ENCODE measurements at places on chromosomes 11 and 22. TPM values are rescaled to one million over a fixed set of nuclear protein-coding genes. Genes with fewer than 3 reads are reported as not detected.

Gene C11orf68
- total RNA-seq, result 30.0 TPM

Gene TRIM29
- not detected for total RNA-seq

Gene TSPO
- total RNA-seq, result 682 TPM

Gene TMEM45B
- total RNA-seq, result 0.35 TPM

Gene SLC7A4
- total RNA-seq, result not detected

Gene UPK3A
- total RNA-seq, result not detected

Gene DBX1
- not detected for total RNA-seq

Gene MS4A15
- total RNA-seq, result not detected

Gene VPREB1
- not detected for total RNA-seq

Gene OR52N4
- not detected for total RNA-seq

Gene YPEL1
- total RNA-seq, result 8.7 TPM

Gene HEPN1
- 0.18 TPM for total RNA-seq

Gene TIMP3
- 69.8 TPM for total RNA-seq

Gene TTC28
- 38.5 TPM for total RNA-seq

Gene RIMBP3C
- 0.44 TPM for total RNA-seq

Gene OR51I1
- not detected for total RNA-seq

Gene TMEM86A
- 2.9 TPM for total RNA-seq

Gene USP2
- total RNA-seq, result 0.41 TPM

Gene NAALADL1
- total RNA-seq, result 2.8 TPM

Gene APLNR
- total RNA-seq, result 0.10 TPM

Gene NAP1L4
- 137 TPM for total RNA-seq

Gene MUC6
- total RNA-seq, result not detected

Gene TTC36
- 2.6 TPM for total RNA-seq

Gene PDGFD
- 31.1 TPM for total RNA-seq

Gene OR10A2
- total RNA-seq, result not detected

Gene SMIM38
- not detected for total RNA-seq

Gene H19
- 91.3 TPM for total RNA-seq

All from glomerular endothelial cell (primary cell).